ENCODE measurements at places on chromosomes 5 and 9.

DNA sequence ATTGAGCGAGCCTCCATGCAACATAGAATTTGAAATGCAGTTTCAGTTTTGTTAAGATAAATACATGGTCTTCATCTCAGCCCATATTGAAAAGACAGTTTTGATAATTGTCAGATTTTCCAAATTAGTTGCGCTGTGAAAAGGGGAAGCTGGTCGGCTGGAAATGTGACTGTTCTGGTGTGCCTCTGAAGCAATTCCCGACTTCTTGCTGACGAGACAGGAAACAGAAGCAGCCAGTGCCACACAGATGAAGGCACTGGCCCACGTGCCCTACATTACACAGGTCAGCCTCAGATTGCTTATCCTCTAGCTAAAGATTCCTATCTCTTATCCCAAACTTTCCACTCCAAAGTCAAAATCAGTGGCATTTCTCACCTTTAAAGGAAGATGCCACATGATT is 214.1 kb upstream of the TLE4 start:
- DNase-seq, result no peak

GRCh38 chr5:24986326-24986725 is 341.5 kb upstream of the CDH10 start:
- DNase-seq, result no peak

DNA sequence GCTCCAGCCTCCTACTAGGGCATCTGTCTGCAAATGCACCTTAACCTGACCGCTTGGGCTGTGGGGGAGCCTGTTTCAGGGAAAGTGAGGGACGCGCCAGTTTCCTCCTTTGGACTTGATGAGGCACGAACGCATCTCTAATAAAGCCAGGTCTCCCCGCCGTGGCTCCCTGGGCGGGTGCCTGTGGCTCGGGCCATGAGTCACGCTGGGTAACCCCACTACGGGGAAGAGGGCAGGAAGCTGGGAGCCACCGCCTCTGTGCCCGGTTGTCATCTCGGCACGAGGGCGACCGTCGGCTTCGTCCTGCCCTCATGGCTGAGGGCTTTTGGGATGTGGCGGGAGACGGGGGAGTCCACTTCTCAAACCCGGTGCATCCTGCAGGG is 12.1 kb downstream of the NOTCH1 start:
- DNase-seq, result no peak

- no peak for DNase-seq
Measured at GRCh38 chr9:72082536-72082935, 22.1 kb upstream of the C9orf57 start.

- DNase-seq, result no peak
Measured at GRCh38 chr9:107285286-107285685, 2.2 kb downstream of the RAD23B start.

GRCh38 chr5:8842971-8843551 is 702.8 kb downstream of the SEMA5A start:
- DNase-seq, result no peak

DNA sequence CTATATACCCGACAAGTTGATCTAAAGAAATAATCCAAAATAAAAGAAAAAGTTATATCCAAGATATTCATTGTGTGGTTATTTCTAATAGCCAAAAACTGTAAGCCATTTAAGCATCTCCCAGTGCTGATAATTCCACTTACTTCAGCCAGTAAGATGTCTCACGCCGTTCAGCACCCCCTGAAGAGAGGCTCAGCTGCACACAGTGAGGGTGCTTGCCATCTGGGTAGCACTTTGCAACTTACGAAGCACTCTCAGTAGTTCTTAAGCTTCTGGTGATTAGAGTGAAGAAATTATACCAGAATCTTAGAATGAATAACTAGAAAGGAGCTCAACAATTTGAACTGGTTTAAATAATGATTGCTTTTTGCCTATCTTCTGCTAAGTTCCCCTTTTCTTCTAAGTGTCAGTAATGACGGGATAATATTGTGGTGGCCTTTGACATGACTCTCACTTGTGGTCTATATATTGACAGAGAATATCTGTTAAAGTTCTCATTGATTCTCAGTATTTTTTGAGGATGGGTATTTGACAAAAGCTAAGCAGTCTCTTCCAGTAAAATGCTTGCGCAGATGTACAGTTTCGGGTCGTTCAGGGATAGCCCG is 26.2 kb upstream of the LTC4S start:
- DNase-seq, result no peak

- no peak for DNase-seq
Measured at GRCh38 chr9:122058709-122059108, 34.4 kb downstream of the TTLL11 start.

GRCh38 chr9:130986356-130986965 is 22.5 kb upstream of the LAMC3 start:
- no peak for DNase-seq

DNA sequence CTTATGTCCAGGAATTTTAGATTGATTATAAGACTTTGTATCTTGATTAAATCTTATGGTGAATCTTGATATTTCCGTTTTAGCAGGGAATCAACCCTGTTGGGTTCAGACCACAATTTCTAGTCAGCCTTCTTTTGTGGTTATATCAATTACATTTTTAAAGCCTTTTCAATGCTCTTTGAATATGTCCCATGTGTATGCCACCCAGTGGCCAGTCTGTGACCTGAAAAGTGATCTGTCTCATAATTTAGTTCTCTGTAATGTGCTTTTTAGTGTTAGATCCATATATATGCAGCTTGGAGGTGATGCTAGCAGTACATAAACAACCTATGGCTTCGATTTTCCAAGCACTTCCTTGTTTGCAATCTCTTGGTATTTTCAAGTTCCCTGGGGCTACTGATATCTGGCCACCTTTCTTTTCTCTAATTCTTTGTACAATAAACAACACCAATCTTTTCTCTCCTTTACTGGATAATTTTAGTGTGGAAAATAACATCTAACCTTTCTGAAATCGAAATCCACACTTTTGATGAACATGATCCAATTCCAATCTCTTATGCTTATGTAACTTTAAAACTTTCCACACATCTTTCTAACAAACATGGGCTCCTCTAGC is 28.8 kb downstream of the PDE8B start:
- no peak for DNase-seq
